GM06990 (cell line): ENCODE measurements at places on chromosomes 3 and 15.

GRCh38 chr3:182794455-182795388, 1.4 kb downstream of the ATP11B start:
- DNase-seq: no peak

DNA sequence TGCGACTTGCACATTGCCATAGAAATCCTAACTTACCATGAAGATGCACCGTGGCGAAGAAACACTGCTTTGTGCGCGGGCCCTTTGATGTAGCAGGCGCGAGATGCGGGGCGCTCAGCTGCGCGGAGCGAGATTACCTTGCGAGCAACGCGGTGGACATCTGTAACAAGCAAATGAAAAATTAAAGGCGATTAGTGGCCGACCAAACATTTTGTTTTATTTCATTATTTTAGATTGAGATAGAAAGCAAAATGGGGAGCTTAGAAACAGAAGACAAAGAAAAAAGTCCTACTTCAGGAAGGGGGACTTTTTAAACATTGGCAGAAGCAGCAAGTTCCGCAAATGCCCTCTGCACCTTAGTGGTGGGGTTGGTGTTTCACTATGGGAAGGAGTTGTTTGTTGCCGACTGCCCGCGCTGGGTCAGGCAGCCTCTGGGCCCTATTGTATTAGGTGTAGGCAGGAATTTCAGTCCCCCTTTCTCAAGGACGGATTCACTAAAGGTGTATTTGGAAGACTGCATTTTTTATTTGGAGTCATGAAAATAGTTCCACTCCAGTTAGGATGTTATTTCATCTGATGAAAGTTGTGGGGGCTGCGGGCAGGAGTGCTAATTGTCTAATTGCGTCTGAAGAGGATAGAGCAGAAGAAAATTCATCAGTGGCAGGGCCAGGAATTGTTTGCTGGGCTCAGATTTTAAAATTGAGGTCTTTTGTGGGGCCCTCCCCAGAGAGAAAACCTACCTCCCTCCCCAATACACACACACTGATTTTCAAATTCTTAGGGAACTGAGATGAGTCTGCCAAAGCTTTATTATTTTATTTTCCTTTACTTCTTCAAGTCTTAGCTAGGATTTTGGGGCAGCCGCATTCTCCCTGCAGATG, 17.4 kb downstream of the ZIC4 start:
- no peak for DNase-seq

DNA sequence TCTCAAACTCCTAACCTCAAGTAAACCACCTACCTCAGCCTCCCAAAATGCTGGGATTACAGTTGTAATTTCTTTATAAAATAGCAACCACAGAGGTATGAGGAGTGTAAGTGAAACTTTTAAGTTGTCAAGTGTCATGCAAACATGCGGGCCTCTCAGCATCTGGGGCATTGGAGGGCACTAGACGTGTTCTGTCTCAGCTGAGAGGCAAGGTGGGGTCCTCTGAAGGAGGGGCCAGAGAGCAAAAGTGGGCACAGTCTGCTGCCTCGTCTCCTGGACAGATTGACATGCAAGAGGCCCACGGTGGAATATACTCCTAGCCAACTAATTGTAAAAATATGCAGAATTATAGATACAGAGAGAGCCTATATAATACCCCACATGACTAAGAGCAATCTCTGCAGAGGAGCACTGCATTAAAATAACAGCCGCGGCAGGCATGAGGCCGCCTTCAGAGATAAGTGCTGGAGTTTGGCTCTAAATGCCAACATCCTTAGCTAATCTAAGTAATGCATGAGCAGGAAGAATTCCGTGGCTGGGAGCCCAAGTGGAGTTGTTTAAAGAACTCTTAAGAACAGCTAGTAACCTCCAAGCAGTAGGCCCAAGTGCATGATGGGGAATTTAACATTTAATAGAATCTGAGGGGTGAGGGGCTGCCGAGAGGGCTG, 87.8 kb upstream of the RNU6-1 start:
- DNase-seq: no peak

DNA sequence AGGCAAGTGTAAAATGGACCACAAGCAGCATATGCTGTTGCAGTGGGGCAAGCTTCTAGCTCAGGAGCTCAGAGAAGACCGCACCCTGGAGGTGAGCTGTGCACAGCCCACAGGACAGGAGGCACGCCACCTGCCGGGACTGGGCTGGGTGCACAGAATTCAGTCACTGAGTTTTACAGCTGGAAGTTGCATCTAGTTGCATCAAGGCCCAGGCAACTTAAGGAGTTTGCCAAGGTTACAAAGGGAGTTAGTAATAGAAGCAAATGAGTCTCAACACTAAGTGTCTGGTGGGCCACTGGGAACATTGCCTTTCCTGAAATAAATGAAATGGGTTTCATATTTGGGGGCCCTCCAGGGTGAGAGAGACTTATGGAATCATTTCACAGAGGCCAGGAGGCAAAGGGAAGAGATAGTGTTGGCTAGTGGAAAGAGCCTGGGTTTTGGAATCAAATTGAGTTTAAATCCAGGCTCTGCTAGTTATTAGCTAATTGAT, 36.0 kb upstream of the TIMP4 start:
- DNase-seq: peak; percentile 75
